CD14-positive monocyte (primary cell): ENCODE measurements at places on chromosomes 3 and 15. TPM values are rescaled to one million over a fixed set of nuclear protein-coding genes. Genes with fewer than 3 reads are reported as not detected.

DNA sequence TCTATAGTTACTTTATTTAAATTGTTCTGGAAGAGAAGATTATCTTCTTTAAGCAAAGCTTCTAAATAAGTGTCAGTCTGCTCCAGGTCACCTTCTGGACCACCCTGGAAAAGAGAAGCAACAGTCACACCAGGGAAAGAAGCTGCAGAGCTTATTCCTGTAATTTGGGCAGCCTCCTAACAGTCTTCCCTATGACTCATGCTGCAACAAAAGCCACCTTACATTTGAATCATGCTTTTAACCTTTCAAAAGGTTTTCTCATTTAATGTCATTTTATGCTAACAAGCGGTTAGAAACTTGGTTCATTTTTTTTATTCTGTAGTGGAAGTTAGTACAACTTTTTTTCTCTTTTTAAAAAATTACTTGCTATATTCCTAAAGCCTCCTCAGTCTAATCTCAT, 5.3 kb upstream of the GUCA1C start:
- no peak for DNase-seq

DNA sequence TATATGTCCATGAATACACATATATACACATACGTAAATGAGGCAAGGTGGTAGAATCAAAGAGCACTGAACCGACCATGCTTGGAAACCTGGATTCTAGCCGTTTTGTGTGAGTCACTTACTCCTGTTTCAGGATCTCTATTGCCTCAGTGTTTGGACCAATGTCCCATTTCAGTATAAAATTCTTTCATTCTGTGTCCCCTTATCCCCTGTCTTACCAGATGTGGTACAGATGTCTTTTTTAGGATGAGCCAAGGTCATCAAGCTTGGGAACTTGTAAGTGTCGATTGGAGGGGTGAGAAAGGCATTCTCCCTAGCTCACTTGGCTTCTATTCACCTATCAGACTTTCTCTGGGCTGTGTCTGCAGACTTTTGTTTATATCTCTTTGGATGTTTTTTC, 139.9 kb upstream of the CHL1 start:
- no peak for DNase-seq

DNA sequence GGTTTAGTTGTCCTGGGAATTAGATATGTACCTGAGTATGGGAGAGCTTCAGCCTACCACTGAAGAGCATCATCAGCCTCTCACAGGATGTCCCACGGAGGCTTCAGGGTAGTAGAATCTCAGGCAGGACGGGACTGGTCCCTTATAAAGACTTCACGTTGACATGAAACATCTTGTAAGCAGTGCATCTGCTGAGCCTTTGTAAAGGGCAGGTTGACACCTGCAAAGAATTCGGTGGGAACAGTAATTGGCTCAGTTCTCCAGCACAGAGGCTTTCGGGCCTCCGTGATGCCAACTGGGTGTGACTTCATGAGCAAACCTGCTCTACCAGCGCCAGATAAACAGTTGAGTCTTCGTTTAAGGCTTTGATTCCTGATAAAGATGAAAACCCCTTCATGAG, 26.9 kb upstream of the AVEN start:
- no peak for DNase-seq

DNA sequence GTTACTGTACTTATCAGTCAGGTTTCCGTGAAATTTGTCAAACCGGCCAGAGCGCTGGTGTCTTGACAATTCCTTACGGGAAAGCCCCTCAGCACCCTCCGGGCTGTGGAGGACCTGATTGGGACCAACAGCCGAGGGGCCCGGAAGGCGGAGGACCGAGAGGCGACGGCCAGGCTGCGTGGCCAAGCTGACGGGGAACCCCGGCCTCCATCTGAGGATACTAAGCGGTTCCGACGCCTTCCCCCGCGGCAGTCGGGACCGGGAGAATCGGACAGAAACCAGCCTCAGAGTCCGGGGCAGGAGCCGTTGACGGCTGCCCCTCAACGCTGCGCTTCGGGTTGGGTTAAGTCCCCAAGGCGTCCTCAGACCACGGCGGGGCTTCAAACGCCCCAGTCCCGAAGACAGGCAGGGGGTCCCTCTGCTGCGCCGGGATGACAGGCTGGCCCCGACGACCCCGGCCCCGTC, 499 bp downstream of the ALDH1A2 start:
- DNase-seq, result peak; percentile 26

GRCh38 chr15:58698887-58699641, 50.4 kb downstream of the ADAM10 start:
- DNase-seq, result no peak

Gene ONECUT1
- polyA plus RNA-seq, result not detected in 2 replicates

GRCh38 chr3:45029661-45030060, 3.6 kb downstream of the CLEC3B start:
- DNase-seq, result no peak

Gene POPDC2
- polyA plus RNA-seq, result 3.2 and 6.7 TPM in 2 replicates

Gene FBXW12
- not detected in 2 replicates for polyA plus RNA-seq

- no peak for DNase-seq
Observed at GRCh38 chr3:40169983-40170382, 139.5 kb upstream of the EIF1B start.

DNA sequence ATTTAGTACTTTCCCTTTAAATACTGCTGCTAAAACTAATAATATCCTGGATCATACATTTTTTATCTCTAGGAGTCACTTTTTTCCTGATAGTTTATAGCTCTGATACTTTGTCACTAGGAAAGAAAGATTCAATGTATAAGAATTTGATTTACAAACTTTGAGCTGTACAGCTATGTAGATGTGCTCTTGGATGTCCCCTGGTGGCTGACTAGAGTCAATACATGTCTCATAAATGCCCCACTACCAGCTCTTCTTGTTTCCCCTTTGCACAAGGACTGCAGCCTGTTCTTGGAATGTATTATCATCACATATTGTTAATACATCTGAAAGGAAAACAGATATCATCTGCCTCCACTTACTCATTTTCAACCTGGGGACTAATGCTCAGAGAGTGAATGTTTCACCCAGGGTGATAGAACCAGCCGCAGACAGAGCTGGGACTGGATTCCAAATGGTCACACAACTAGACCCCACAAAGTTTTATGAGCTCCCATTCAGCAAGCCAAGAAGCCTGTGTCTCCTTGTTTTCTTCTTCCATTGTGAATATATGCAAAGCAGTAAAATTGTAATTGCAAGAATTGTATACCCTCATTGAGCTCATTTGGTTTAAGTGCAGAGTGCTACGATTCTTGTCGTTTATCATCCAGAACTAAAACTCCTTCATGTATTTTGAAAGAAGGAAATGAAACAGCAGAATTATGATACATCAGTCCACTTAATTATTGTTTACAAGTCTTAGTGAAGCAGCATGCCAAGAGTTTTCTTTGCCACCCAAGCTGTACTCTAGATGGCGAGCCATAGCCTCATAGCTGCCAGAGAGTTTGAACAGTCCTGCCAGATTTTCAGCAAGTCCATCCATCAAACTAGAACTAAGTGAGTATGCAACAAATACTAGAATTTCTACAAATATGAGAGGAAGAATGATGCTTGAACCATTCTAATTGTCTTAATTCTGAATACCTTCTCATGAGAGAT, 261.6 kb upstream of the LMCD1 start:
- DNase-seq, result peak; percentile 2

- DNase-seq, result no peak
Observed at GRCh38 chr3:160023476-160023875, 34.8 kb downstream of the IL12A start.

DNA sequence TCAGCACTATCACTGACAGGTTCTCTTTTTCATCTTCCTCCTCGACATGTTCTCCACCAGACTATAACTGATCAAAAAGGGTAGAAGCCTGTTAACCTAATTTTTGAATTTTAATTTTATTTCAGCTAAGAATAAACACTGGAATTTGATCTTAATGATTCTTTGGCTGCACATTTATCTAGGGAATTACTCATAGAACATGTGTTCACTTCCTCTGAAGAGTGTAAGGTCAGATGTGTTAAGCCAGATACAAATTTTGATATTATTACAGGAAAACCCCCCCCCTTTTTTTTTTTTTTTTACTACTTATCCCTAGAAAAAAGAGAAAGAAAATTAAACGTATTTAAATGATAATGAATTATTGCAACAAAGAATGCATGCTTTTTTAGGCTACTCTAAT, 15.0 kb downstream of the DCBLD2 start:
- no peak for DNase-seq

GRCh38 chr3:188207941-188208515, 54.1 kb downstream of the LPP start:
- no peak for DNase-seq

- no peak for DNase-seq
Observed at GRCh38 chr15:39581242-39581792, 438 bp downstream of the THBS1 start.

- DNase-seq, result no peak
Observed at GRCh38 chr15:84761607-84762131, 13.3 kb downstream of the ZNF592 start.

GRCh38 chr3:151120409-151120808, 34.9 kb downstream of the MED12L start:
- DNase-seq, result no peak

DNA sequence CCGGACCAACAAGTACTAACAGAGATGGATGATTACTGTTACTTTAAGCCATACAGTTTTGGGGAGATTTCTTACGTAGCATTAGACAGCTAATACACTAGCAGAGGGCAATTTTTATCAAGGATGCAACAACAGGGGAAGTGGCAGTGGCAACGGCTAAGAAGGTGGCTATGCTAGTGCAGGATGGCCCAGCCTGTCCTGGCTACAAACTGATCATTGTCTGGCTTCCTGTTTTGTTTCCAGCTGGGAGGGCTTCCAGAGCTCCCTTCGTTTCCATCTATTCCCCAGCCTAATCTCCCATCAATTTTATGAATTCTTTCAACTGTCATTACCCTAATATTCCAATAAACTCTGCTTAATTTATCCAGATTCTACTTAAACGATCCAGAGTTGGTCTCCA, 16.0 kb upstream of the PLA2G4F start:
- no peak for DNase-seq

Gene CSPG4
- polyA plus RNA-seq, result not detected in 2 replicates

DNA sequence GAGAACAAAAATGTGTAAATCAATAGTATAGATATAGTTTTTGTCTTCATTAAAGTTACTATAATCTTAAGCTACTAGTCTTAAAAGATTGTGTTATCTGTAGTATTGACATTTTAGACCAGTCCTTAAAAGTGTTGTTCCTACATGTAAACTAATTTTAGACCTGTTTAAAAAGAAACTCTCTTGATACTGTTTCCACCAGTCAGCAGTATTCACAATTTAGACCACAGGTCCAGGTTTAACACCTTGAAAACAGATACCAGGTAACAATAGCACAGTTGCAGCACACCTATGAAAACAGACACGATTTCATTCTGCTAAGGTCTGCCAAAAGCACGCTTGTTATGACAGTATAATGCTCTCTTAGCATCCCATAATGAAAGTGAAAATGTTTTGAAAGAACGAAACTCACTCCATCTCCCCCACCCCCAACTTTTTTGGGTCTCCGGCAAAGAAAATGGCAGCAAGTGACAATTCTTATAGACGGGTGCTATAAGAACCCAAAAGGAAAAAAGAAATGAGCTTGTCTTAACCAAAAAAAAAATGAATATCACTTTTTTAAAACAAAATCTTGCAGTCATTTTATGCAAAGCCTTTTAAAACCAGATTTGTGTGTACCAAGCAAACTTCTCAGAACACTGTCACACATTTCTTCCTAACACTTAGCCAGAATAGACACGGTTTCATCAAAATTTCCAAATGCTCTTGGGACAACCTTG, 1.6 kb downstream of the EIF4E3 start:
- DNase-seq, result peak; percentile 43

DNA sequence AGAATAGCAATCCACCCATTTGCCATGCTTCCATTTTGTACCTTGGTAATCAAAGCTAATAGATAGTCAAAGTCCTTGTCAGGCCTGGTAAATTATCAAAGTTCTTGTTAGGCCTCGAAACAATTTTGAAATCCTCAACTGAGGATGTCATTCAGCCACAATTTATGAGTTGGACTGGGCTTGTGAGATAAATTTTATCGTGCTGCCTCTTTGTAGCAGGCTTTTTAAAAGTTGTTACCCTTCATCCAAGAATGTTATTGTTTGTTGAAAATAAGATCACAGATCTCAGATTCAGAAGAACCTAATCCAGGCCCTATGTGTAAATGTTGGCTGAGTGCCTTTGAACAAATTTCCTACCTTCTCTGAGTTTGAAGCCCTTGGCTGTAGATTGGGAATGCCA, 143.3 kb upstream of the PROK2 start:
- DNase-seq, result no peak

DNA sequence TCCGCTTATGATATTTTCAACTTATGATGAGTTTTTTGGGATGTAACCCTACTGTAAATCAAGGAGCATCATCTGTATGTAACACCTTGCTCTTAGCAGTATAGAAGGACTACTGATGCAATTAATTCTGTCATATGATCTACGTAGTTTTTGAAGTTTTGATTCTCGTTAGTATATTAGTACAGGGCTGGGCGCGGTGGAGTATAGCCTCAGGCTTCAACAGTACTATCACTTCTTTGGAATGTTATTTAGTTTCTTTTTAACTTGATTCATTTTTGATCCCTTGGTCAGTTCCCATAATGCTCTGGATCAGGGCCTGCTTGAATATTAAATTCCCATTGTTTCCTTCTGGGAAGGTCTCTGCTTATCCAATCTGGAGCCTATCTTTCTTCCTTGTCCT, 23.9 kb upstream of the AP4E1 start:
- no peak for DNase-seq

DNA sequence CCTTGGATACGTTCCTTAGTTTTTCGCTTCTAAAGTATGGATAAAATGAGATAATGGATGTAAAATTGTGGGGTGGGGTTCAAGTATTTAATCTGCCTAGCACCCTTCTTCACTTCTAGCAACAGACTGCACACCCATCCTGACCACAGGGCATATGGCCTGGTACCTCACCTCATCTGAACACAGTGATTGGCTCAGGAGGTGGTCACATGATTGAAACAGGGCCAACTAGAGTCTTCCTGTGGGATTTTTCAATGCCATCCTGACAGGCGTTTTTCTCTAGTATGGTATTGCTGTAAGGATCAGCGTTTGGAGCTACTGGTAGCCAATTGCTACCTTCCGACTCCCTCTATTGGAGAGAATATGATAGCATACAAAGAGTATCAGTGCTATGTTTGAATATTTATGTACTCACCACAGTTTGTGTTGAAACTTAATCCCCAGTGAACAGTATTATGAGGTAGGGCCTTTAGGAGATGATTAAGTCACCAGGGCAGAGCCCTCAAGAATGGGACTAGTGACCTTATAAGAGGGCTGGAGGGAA, 172.2 kb downstream of the PPM1L start:
- no peak for DNase-seq

GRCh38 chr15:76221085-76221767, 90.0 kb downstream of the ETFA start:
- DNase-seq, result no peak

Gene CTXN2
- polyA plus RNA-seq, result not detected in 2 replicates

Gene MYEF2
- polyA plus RNA-seq, result 0.29 and 0.37 TPM in 2 replicates

GRCh38 chr3:189780546-189781270, 149.5 kb downstream of the TP63 start:
- DNase-seq, result no peak

Gene DLEC1
- polyA plus RNA-seq, result 0.57 and 0.81 TPM in 2 replicates

GRCh38 chr3:112531358-112531781, 30.4 kb downstream of the ATG3 start:
- DNase-seq, result peak; percentile 32

Gene SNX1
- 115 TPM for polyA plus RNA-seq
